Osteocyte (in vitro differentiated cells): ENCODE measurements at places on chromosomes 6 and 20. TPM values are rescaled to one million over a fixed set of nuclear protein-coding genes. Genes with fewer than 3 reads are reported as not detected.

DNA sequence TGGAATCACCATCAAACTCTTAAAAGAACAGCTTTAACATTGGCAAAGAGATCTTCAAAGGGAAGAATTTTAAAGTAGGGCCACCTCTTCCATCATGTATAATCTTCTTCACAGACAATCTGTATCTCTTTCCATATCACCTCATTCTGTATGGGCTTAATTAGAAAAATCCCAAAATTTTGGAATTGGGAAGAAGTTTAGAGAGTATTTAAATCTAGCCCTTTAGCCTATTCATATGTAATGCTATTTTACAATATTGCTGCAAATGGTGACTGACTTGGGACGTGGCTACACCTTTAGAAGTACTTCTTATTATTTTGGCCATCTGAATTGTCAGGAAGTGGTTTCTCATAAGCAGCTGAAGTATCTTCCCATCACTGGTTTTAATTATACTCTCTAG is 474.3 kb downstream of the RFPL4B start:
- DNase-seq: no peak

GRCh38 chr20:11054266-11054993 is 380.6 kb upstream of the JAG1 start:
- no peak for DNase-seq

DNA sequence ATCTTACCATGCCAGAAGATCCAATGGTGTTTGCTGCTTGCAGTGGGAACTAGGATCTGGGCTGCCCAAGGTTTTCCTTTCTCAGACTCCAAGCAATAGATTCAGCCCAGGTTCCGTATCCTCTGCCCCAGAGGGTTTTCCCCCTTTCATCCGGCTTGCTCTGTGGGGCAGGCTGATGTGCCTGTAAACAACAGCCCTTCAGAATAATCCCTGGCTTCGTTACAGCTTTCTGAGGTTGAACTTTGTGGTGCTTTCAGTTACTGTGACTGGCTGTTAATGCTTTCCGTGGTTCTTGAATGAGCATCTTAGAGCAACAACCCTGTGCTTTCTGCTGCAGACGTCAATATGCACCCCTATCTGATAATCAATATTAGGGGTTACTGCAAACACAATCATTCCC is 400.4 kb downstream of the BTBD3 start:
- DNase-seq: no peak

GRCh38 chr6:109081026-109081425 is 13.6 kb downstream of the SESN1 start:
- DNase-seq: no peak

- DNase-seq: no peak
Observed at GRCh38 chr6:167933290-167933689, 64.2 kb upstream of the KIF25 start.

- DNase-seq: no peak
Observed at GRCh38 chr6:134510920-134511319, 193.0 kb upstream of the SGK1 start.

DNA sequence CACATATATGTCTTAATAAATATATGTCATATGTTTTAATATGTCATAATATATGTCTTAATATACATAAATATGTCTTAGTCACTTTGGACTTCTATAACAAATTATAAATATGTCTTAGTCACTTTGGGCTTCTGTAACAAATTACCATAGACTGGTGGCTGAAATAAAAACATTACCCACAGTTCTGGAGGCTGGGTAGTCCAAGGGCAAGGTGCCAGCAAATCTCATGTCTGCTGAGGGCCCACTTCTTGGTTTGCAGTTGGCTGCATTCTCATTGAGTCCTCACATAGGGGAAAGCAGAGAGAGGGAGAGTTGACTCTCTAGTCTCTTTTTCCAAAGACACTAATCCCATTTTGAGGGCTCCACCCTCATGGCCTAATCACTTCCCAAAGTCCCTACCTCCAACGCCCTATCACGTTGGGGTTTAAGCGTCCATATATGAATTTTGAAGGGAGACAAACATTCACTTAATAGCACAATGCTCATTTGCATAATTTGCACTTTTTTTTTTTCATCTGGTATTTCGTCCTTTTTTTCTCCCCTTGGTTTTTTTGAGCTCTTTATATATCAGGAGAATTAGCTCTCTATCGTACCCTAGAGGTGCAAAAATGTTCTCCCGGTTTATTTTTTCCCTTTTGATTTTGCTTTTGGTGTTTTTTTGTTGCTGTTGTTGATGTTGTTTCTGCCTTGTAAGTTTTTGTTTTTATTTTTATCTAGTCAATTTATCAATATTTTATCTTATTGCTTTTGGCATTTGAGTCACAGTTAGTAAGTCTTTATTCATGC is 266.4 kb downstream of the PLCB1 start:
- no peak for DNase-seq

DNA sequence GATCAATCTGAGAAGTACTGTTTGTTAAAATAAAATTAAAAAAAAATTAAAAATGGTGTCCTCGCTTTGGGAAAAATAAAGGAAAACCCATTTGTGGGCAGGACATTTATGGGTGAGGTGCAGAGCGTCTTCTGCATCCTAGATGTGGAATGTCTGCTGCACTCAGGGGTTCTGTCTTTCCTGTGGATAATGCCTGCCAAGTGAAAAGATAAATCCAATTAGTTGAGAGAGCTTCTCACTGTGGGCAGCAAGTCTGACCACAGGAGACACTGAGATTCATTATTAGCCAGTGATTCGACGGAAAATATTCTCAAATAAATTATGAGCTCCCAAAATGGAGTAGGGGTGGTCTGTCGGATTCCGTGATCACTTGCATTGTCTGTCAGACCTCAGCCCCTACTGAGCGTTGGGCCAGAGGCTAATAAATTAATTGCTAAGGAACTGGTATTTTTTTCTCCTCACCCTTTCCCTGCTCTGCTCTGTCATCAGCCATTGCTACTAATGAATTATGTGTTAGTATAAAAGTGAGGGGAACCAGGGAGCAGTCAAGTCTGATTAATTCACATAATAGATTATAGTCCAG is 10.0 kb downstream of the GMPR start:
- no peak for DNase-seq

PREX1 gene
- total RNA-seq: 22.2 and 24.2 TPM in 2 replicates

CGA gene
- not detected in 2 replicates for total RNA-seq

FILIP1 gene
- 0.05 and 0.10 TPM in 2 replicates for total RNA-seq

TSBP1 gene
- total RNA-seq: not detected in 2 replicates

RAET1L gene
- total RNA-seq: not detected in 2 replicates

CALHM5 gene
- total RNA-seq: 4.9 and 5.6 TPM in 2 replicates

RRAGD gene
- total RNA-seq: 4.5 TPM in 2 replicates

SLC52A3 gene
- total RNA-seq: not detected in 2 replicates

BACH2 gene
- 1.6 and 2.6 TPM in 2 replicates for total RNA-seq
